ENCODE measurements at places on chromosomes 16 and 17. TPM values are rescaled to one million over a fixed set of nuclear protein-coding genes. Genes with fewer than 3 reads are reported as not detected.

DNA sequence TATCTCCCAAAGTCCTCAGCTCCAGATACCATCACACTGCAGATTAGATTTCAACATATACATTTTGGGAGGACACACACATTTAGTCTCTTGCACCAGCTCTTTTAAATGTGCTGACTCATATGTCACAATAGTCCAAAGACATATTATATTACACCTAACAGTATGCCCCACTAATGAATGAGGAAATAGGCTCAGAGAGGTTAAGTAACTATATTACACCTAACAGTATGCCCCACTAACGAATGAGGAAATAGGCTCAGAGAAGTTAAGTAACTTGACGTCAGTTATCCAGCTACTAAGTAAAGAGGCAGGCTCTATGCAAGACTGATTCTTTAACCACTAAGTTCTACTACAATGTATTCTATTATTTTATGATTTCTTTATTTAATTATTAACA lies 9.7 kb downstream of the IRX6 start:
- DNase-seq, result no peak

Gene CHST6
- 0.65 TPM for polyA plus RNA-seq

- no peak for DNase-seq
These were observed 21.9 kb downstream of the C1QTNF1 start for GRCh38 chr17:79045842-79046196.

DNA sequence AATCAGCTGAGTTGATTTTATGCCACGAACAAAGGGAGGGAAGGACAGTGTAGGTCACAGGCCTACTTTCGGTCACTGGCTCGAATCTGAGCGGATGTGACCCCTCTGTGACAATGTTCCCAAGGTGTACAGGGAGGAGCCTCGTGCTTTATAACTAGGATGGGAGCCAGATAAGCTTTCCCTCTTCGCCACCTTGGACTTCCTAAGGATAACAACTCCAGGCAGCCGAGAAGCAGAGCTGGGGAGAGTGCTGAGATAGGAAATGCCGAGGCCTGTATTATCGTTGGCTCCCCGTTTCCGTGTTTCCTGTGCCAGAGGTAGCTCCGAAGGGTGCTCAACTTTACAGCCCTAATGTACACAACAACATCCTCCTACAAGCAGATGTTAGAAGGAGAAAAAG lies 217.8 kb upstream of the IRX3 start:
- DNase-seq, result no peak

Gene RAB26
- polyA plus RNA-seq, result 3.0 TPM

DNA sequence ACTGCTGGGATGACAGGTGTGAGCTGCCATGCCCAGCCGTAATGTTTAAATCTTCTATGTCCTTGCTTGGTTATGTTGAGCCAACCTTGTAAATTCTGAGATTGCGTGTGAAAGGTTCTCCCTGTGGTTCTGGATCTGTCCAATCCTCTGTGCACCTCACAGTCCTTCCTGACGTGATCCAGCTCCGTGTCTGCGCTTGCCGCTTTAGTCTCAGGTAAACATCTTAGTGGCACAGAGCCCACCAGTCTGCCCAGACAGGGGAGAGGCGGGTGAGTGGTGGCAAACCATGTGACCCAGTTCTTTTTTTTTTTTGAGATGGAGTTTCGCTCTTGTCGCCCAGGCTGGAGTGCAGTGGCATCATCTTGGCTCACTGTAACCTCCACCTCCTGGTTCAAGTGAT lies 13.9 kb downstream of the SLC25A10 start:
- DNase-seq, result no peak

Gene DNAAF1
- 3.6 TPM for polyA plus RNA-seq

DNA sequence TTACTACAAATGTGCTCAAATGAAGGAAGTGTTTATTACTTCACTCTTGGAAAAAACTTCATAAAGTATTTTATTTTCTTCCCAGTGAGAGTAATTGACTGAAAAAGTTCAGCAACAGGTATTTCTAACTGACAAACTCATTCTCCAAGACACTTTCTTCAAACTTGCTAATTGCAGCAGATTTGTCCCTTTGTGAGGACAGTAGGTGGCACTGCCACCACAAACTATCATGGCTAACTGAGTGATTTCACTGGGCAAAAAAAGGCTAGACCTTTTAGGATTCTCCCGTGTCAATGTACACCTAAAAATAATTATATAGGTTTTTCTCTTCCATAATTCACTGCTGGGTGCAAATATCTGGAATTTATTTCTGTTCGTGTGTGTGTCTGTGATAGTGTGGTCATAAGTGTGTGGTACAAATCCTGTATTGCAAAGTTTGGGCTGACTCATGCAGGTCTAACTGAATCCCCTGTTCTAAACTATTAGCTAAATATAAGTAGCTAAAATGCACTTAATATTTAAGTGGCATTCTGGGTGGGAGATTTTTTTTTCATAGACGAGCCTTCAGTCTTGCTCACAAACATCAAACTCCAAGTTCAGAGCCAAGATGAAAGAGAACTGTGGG lies 3.9 kb downstream of the HS3ST3A1 start:
- no peak for DNase-seq

- DNase-seq, result no peak
These were observed 139.6 kb downstream of the CDK5R1 start for GRCh38 chr17:32626379-32626791.

DNA sequence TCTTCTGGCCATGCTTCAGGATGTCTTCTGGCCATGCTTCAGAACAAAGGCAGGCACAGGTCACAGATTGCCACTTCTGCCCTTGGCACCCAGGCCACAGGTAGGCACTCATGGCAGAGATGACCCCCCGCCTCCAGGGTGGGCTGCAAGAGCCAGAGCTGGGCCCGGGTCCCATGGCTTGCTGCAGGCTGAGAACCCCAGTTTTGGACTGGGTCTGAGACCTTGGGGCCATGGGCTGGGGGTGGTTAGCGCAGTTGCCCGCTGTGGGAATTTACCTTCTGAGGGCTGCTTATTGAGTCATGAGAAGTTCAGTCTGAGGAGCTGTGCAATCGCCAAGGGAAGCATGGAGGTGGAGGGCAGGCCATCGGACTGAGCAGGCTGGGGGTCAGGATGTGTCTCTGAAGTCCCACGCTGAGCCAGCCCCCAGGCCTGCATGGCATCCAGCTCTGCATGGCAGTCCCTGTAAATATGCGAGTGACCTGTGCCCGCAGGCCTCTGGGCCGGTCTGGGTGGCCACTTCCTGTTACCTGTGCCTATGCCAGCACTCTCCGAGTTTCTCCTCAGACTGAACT lies 1.7 kb downstream of the ANKRD13B start:
- DNase-seq, result no peak

DNA sequence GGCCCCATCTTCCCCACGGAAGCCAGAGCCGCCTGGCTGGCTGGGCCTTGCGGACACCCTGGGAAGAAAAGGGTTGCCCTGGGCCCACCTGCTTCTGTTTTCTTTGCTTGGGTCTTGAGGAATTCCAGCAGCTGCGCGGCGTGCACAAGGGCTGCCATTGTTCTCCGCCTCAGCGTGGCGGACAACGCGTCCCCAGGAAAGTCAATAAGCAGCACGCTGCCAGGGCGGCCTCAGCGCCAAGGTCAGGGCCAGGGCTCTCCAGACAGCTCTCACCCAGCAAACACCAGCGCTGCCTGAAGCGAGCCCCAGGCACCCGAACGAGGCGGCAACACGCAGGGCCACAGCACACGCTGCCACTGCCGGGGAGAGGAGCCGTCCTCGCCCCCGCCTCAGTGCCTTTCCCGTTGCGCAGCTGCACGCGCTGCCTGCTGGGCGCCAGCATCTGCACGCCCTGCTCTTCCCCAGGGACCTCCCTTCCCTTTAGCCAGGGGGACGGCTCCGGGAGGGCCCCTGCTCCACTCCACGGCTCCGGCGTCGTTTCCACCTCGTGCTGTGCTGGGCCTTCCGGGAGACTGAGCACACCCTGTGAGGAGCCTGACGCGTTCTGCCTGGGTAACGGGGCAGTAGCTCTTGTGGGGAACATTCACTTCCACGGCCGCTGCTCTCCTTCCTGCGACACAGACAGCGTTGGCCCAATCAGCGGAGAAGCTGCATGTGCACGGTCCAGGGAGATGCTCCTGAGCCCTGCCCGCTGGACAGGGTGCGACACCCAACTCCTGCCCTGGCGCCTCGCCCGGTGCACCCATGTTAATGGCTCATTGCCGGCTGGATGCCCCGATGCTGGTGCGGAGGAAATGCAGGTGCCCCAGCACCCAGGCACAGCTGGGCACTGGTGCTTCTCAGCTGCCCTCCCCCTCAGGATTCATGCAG lies 57.8 kb downstream of the LMF1 start:
- no peak for DNase-seq

Gene MT4
- polyA plus RNA-seq, result not detected

- no peak for DNase-seq
These were observed 47.2 kb upstream of the RASL10B start for GRCh38 chr17:35684055-35684802.

DNA sequence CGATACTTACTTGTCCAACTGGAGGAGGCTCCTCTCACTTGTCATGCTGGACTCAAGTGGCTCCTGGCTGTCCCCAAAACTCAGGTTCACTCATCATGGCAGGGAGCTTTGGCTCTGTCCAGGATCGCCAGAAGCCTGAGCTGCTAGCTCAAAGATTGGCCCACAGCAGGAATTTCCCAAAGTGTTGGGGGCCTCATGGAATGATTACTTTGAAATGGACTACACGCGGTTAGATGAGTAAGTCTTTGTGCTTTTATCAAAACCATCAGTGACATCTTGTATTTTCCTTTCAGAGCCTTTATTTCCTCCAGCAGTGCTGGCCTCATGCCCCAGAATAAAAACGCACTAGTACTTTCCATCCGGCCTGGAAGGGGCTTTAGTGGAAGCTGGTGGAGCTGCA lies 29.2 kb upstream of the PHB1 start:
- DNase-seq, result no peak

- DNase-seq, result peak; percentile 59
These were observed 17.3 kb upstream of the EEF2K start for GRCh38 chr16:22188595-22189442.

Gene STAT5B
- polyA plus RNA-seq, result 54.1 TPM

DNA sequence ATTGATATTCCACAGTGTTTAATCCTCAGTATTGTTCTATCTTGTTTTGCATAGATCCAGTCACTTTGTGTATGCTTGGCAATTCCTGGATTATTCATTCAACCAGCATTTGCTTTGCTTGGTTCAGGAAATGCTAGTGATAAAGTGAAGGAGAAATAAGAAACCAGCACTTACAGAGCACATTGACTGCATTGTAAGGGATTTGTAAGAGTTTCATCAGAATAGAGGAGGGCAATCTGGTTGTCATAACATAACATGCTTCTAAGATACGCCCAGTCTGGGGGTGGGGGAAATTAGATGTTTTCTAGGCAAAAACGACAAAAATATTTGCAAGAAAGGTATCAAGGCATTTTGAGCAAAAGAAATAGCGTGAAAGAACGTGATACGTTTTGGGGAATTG lies 40.4 kb downstream of the TNRC6A start:
- no peak for DNase-seq

GRCh38 chr17:28726226-28726626 lies at the start of gene TLCD1:
Gene TLCD1, minus strand, starts transcription at chr17:28726233. Its CDS starts 136 bp downstream, at chr17:28726097.
- DNase-seq, result no peak

DNA sequence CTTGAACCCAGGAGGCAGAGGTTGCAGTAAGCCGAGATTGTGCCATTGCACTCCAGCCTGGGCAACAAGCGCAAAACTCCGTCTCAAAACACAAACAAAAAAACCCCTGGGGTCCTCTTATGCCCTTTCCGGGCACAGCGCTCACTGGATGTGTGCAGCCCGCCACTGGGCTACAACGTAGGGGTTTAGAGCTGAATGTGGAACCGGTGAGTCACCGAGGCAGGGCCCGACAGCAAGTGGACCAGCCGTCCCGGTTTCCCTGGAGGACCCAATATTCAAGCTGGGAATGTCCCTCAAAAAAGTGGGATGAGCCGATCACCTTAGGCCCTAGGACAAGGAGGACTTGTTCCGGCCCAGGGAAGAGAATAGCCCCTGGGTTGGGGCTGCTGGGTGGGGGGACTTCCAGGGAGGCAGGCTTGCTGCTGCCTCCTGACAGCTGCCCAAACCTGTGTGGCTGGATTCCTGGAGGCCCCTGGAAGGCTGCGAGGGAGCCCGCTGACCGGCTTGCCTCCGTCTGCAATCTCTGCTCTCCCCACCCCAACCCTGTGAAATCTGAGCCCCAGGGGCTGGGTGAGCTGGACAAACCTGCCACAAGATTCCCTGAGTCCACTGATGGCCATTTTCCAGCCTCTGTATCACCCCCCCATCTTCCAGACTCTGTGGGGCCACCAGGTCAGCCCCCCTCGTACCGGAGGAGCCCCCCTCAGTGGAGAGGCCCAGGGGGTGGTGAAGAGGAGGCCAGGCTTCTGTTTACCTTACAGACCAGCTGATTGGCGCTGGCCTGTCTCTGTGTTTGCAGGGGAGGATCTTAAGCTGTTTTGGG lies 2.9 kb upstream of the CLDN9 start:
- peak; percentile 75 for DNase-seq

DNA sequence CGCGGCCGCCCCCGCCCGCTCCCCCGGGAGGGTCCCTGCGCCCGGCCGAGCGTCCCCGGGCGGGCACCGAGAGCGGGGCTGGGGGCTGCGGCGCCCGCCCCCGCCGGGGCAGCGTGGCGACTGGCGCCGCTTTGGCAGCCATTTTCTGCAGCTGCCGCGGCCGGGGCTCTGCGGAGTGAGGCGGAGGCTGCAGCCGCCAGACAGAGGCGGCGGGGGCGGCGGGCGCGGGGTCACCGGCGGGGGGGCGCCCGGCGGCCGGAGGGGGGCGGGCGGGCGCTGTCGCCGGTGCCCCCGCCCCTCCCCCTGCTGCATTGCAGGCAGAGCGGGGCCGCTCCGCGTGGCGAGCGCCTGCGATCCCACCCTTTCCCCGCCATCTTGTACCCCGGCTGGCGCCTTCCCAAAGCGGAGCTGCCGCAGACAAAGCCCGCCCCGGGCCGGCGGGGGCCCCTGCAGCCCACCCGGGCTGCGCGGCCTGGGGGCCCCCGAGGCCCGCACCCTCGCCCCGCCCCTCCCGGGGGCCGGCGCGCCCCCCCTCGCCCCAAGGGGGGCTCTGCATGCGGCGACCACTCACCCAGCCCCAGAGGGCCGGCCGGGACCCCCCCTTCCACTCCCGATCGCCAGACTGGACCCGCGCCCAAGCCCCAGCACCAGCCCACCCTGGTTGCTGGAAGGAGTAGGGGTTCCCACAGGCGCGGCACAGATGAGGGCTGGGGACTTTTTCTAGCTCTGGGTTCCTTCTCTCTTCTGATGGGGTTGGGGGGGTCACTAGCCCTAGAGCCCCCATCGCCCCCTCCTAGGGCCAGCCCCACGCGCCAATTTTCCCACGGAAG lies 16.6 kb upstream of the CBX8 start:
- DNase-seq, result no peak
